ENCODE measurements at places on chromosomes 7 and 10.

- peak; percentile 90 for DNase-seq
Measured at GRCh38 chr7:25849500-25850184, 302.4 kb upstream of the NFE2L3 start.

GRCh38 chr7:92750946-92751345 lies 85.4 kb downstream of the CDK6 start:
- DNase-seq, result no peak

DNA sequence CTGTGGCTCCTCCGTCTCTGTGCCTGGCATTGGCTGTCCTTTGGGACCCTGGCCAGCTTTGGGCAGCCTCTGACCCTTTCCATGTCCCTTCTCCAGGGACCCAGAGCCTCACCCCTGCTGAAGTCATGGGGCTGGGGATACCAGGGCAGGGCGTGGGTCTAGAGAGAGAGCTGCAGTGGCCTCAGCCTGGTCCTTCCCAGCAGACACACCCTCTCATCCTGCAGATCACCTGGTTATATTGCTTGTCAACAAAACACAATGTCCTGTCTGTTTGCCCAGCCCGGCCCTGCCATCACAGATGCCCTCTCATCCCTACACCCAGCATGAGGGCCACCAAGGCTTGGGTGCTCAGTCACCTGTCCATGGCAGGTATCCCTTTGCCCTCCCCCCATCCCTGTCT lies 1.8 kb downstream of the MUC17 start:
- DNase-seq, result no peak

GRCh38 chr10:95236068-95236903 lies 42.2 kb downstream of the ACSM6 start:
- DNase-seq, result peak; percentile 77

Measured in RPMI7951 (cell line).